Right cardiac atrium (tissue), 5 donors: ENCODE measurements at places on chromosomes 4 and X.

DNA sequence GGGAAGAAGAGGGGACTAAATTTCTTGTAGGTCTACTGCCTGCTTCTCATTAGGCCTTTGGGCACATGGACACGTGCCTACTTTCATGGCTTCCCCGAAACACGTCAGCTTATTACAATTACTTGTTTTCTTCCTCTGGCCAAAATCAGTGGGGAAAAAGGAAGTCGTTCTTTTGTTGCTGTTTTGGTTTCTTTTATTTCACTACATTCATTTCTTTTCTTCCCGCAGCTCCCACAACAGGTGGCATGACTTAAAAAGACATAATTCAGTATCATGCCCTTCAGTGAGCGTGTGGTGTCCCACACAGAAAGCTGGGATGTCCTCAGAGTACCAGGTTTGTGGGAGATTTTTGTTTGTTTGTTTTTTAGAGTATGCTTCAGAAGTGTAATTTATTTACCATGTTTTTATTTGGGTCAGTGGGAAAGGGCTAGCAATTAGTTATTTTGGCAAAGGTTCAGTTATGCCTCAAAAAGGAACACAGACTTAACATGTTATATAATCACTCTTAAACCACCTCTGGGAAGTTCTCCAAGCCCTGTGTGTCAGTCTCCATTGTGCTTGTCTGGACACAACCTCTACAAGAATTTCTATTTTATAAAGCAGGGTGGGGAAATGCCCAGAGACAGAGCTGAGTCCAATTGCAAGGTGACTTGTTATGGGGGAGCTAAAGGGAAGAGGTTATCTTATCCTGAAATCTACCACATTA is 44.2 kb upstream of the SPRY1 start:
- DNase-seq, result no peak

- peak; percentile 90 for DNase-seq
Observed at GRCh38 chrX:102720237-102721168, at the start of gene GPRASP3. TSS of gene GPRASP3 (plus strand) at chrX:102720743. CDS start at chrX:102748996, 28,253 bp downstream.

GRCh38 chrX:135416546-135416945 is 5.2 kb upstream of the SMIM10L2A start:
- DNase-seq, result no peak

GRCh38 chr4:60315586-60315985 is 884.5 kb upstream of the ADGRL3 start:
- no peak for DNase-seq

DNA sequence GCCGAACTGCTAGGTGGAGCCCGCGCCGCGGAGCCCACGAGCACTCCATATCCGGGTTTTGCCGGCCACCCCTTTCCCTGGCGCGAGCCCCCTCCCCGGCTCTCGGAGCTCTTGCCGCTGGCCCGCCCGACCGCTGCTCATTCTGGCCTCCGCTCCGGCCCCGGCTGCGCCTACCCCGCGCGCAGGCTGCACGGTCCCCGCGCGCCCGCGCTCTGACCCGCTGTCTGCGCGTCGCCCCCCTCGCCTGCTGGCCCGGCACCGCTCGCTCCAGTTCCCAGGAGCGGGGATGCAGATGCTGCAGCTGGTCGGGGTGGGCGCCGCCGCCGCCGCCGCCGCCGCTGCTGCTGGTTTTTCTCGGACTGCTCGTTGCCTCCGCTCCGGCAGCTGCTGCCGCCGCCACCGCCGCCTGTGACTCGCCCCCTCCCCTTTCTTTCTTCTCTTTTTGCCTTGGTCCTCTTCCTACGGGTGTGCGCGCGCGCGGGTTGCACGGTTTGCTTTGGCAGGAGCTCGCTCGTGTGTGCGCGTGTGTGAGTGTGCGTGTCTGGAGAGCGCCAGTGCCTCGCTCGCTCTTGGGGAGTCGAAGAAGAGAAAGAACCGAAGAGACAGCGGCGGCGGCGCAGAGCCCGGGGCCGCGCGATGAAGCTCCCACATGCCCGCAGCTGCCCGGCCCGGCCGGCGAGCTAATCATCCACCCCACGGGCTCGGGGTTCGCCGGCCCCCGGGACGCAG is at the start of gene ADGRL3:
Gene ADGRL3, plus strand, starts transcription at position 140 of the 729 bp plus-strand sequence.
- DNase-seq, result peak; percentile 69

GRCh38 chrX:11755724-11756123 is 2.3 kb upstream of the MSL3 start:
- no peak for DNase-seq

GRCh38 chrX:112785344-112785743 is 55.3 kb downstream of the AMOT start:
- DNase-seq, result no peak

GRCh38 chr4:20284990-20285389 is 33.3 kb downstream of the SLIT2 start:
- DNase-seq, result no peak

GRCh38 chr4:78171482-78171881 is 114.4 kb downstream of the FRAS1 start:
- no peak for DNase-seq

DNA sequence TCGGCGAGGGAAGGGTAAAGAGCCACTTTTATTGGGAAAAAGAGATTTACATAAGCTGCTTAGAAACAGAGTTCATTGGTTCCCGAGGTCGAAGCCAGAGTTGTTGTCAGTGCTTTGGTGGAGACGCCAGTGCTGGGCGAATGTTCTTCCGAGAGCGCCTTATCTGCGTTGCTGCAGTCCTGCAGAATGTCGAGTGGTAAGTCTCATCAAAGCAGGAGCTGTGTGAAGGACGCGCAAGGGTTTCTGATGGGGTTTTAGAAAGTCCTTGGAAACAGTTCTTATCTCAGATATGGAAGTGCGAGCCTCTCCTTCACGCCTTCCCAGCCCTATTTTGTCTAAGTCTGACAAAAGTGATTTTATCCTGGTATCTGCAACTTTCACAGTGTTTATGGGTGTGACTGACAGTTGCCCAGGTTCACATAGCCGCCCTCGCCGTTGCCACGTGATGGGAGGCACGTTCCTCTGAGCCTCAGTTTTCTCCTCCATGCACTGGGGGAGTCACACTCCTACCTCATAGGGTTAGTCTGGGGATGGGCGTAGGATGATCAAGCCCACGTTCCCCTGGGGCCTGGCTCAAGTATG is 47.3 kb upstream of the NSG1 start:
- peak; percentile 76 for DNase-seq

DNA sequence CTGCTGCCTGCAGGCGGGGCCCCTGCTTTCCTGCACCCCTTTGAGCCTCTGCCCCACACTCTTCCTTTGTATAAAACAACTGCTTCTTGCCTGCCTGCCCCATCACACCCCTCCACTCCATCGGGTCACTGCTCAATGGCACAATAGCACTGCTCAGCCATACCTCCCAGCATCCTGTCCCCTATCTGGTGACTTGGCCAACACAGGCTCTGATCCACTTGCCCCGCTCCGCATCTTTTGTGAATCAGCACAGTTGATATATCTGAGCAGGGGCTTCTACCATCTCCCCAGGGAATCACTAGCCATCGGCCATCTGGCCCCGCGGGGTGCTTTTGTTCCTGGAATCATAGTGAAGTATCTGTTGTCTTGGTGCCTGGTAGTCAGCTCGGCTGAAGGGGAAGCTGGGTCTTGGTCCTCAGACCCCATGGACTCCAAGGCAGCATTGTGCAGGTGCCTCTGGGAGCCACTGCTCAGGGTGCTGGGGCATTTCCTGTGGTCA is 45.3 kb downstream of the MAP7D3 start:
- no peak for DNase-seq

GRCh38 chr4:53593765-53594164 is 2.5 kb upstream of the LNX1 start:
- DNase-seq, result no peak

GRCh38 chr4:125105561-125105960 is 209.2 kb upstream of the FAT4 start:
- DNase-seq, result no peak

- DNase-seq, result no peak
Observed at GRCh38 chr4:86330961-86331742, 28.7 kb downstream of the MAPK10 start.

- DNase-seq, result no peak
Observed at GRCh38 chr4:183081116-183081469, 18.0 kb upstream of the WWC2 start.

GRCh38 chr4:103365285-103365684 is 167.1 kb upstream of the CENPE start:
- no peak for DNase-seq

- no peak for DNase-seq
Observed at GRCh38 chrX:152640034-152640818, 2.5 kb downstream of the GABRQ start.

- DNase-seq, result no peak
Observed at GRCh38 chrX:154000051-154000450, 19.7 kb downstream of the IRAK1 start.

DNA sequence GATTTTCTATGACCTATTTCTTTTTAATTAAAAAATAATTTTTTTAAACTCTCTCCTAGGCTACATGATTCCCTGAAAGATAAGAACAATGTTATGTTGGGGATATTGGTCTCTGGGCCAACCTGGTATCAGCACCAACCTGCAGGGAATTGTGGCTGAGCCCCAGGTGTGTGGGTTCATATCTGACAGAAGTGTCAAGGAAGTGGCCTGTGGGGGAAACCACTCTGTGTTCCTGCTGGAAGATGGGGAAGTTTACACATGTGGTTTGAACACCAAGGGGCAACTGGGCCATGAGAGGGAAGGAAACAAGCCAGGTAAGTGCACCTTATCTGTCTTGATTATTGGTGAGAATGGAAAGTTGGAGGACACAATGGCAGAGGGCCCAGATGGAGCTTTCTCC is 13.5 kb downstream of the HERC3 start:
- no peak for DNase-seq

GRCh38 chrX:67953658-67954057 is 409.8 kb downstream of the AR start:
- DNase-seq, result no peak

DNA sequence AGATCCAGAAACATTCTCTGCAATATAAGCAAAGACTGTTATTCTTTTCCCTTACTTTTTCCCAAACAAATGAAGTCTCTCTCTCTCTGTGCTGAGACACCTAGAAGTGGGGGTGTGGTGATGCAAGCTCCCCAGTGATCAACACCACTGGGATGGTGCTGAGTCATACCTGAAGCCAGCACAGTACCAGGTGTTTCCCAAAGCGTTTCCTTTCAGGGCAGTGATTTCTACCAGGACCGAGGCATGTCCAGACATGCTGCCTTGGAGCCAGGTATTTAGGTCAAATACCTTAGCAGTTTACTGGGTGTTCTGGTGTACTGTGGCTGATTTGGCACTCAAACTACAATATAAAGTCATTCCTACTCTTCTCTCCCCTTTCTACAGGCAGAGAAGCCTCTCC is 726.5 kb downstream of the FAM133A start:
- DNase-seq, result no peak

DNA sequence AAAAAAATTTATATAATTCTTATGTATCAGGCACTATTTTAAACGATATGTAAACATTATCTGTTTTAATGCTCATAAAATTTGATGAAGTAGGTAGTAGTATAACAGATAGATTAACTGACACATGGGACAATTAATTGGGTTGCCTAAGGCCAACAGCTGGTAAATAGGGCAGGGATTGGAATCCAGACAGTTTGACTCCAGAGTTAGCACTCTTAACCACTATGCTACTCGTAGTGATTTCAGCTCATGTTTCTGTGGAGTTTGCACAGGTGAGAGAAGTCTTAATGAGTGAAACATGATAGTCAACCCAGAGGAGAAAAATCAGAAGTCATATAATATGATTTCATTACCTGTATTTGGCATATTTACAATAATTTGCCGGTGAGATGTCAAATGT is 126.0 kb upstream of the WDFY3 start:
- no peak for DNase-seq

GRCh38 chrX:68533656-68534055 is 34.8 kb downstream of the YIPF6 start:
- DNase-seq, result no peak

- DNase-seq, result no peak
Observed at GRCh38 chr4:108033348-108033747, 43.7 kb downstream of the HADH start.

DNA sequence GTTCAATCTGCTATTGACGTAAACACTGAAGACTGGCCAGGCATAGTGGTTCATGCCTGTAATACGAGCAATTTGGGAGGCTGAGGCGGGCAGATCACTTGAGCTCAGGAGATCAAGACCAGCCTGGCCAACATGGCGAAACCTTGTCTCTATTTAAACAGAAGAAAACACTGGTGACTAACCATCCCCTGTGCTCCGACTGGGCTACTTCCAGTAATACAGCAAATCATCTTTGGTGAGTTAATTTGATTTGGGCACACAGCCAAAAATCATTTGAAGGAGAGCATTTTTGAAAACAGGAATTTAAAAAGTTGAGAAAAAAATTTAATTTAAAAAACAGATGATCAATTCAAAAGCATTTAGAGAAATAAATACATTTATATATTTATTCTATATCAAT is 52.0 kb downstream of the SEC24D start:
- DNase-seq, result no peak

DNA sequence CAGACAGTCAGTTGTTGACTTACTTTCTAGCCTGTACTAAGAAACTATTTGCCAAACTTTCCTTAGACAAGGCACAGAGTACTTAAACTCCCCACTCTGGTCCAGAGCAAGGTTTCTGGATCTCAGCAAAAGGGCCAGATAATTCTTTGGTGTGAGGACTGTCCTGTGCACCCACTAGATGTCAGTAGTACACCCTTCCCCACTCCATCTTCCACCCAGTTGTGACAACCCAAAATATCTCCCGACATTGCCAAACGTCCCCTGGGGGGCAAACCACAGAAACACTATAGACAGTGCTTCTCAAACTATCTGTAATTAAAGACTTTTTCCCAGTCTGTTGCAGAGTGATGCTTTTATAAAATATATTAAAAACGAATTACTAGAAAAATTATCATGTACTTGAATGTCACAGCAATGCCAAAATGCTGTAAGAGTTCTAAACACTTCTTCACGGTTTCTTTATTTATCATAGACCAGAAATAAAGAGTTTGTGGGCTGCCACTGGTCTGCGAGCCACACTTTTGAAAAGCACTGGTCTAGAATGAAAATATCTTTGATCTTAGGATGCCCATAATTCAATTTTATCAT is 203.5 kb downstream of the PRDM5 start:
- DNase-seq, result no peak

- no peak for DNase-seq
Observed at GRCh38 chrX:106874075-106874474, 29.1 kb downstream of the RIPPLY1 start.

DNA sequence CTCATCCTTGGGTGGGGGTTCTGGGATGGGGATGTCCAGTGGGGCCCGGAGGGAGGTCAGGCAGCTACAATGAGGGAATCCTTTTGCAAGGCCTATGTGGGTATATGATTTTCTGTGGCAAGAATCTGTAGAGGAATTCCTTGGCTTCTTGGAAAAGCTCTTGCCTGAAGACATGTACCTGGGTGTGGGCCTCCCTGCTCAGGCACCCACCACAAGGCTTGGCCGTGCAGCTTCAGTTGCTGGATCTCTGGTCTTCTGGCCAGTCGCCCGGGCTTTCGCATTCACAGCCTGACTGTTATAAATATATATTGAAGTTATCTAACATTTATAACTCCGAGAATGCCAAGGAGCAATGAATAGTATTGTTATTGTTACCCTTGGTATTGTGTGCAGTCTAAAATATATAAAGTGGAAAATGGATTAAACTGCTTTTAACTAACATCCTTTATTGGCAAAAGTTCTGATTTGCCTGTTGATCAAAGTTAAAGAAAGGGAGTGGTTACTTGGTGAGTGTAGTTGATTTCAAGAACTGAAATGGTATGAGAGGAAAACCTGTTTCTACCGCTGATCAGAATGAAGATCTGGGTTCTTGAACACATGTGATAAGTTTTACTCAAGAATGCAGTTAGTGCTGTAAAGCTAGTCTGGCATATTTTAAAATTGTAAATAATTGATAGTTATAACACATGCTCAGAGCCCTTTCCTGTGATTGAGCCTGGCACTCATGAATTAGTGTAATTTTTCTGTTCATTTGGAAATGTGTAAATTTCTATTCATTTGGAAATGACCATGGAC is 36.0 kb downstream of the PTTG2 start:
- no peak for DNase-seq
